ENCODE measurements at places on chromosomes 2 and 18. TPM values are rescaled to one million over a fixed set of nuclear protein-coding genes. Genes with fewer than 3 reads are reported as not detected.

- DNase-seq = peak; percentile 55
- no peak overlapping the region for H3K27ac ChIP-seq
- no peak overlapping the region for H3K4me3 ChIP-seq
- H3K27me3 ChIP-seq = no peaks in the 10 kb centered on the region
Observed at GRCh38 chr18:39604836-39605235, 2039.2 kb upstream of the CELF4 start.

DNA sequence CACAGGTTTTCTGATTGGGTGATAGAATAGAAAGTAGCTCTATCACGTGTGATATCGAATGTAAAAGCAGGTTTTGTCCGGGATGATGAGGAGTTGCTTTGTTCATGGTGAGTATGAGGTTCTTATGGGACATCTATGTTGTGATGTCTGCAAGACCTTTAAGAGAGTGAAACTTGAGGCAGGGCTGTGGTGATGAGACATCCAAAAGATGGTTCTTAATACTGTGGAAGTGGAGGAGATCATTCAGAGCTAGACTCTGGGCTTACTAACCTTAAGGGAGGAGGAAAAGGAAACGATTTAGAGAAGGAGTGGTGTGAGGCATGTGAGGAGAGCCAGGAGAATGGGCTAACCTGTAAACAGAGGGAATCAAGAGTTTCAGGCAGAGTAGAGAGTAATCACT, 92.0 kb downstream of the WDR7 start:
- H3K27me3 ChIP-seq = no peaks in the 10 kb centered on the region
- no peak overlapping the region for H3K27ac ChIP-seq
- no peak overlapping the region for H3K4me3 ChIP-seq
- H3K36me3 ChIP-seq = no peaks in the 10 kb centered on the region
- no peaks in the 10 kb centered on the region for H3K4me1 ChIP-seq
- no peak for DNase-seq

Gene IL18RAP
- total RNA-seq = not detected

- no peaks in the 10 kb centered on the region for H3K36me3 ChIP-seq
- no peak for DNase-seq
- H3K4me3 ChIP-seq = no peak overlapping the region
- no peak overlapping the region for H3K27ac ChIP-seq
- no peaks in the 10 kb centered on the region for H3K4me1 ChIP-seq
- no peaks in the 10 kb centered on the region for H3K27me3 ChIP-seq
Observed at GRCh38 chr18:28541276-28541930, 364.5 kb upstream of the CDH2 start.

GRCh38 chr18:76213991-76214390, 281.1 kb downstream of the ZNF516 start:
- H3K27me3 ChIP-seq = no peaks in the 10 kb centered on the region
- H3K4me1 ChIP-seq = peaks cover 12% of the 10 kb centered on the region
- H3K27ac ChIP-seq = no peak overlapping the region
- no peak for DNase-seq
- H3K36me3 ChIP-seq = no peaks in the 10 kb centered on the region
- no peak overlapping the region for H3K4me3 ChIP-seq

GRCh38 chr2:230749111-230749510, 36.5 kb downstream of the CAB39 start:
- DNase-seq = no peak
- no peak overlapping the region for H3K4me3 ChIP-seq
- H3K4me1 ChIP-seq = peaks cover 26% of the 10 kb centered on the region
- peaks cover 22% of the 10 kb centered on the region for H3K36me3 ChIP-seq
- no peaks in the 10 kb centered on the region for H3K27me3 ChIP-seq
- H3K27ac ChIP-seq = no peak overlapping the region

DNA sequence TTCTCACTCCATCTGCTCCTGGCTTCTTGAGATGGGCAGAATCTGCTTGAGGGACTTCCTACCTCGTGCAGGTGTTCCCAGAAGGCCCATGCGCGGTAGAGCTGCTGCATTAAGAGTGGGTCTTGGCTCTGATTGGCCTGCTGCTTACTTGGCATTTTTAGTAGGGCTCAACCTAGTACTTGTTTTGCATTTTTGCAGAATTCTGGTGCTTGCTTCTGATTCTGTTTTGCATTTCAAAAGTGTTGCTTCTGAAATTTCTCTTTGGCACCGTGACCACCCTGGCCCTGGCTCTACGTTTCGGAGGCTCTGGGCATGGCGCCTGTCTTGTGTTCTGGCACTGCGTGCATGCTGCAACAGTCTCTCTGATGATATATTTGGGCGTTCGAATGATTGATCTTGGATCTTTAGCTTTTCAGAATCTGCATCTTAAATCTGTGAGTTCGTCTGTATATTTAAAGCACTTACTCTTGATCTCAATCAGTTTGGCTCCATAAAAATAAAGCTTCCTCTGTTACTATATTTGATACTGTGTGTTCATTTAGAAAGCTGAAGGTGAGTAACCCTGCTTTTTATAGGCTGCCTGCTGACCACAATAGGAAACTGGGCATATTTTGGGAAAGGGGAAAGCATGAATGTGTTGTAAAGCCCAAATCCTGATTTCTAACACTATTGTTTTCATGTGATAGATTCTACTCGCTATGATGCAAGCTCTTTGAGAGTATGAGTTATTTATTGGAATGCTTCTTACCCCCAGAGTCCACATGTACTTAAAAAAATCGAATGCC, 22.2 kb downstream of the EFR3B start:
- no peak overlapping the region for H3K4me3 ChIP-seq
- H3K4me1 ChIP-seq = no peaks in the 10 kb centered on the region

DNA sequence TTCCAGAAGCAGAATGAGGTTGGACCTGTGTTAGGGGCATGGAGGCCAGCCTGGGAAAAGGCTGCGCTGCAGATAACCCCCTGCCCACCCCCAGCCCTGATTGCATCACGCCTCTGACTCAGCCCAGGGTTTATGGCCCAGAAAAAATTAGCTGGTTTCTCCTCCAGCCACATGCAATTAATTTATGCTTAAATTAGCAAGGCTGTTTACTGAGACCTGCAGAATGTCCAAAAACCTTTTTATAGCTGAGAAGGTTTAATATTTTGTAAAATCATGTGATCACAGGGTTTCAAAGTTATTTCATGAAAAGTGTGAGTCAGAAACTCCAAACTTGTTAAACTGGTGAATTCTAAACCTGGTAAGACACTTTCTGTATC, 123.1 kb upstream of the HDAC4 start:
- DNase-seq = no peak
- H3K27me3 ChIP-seq = peaks cover 43% of the 10 kb centered on the region
- no peak overlapping the region for H3K4me3 ChIP-seq
- no peak overlapping the region for H3K27ac ChIP-seq
- no peaks in the 10 kb centered on the region for H3K36me3 ChIP-seq

DNA sequence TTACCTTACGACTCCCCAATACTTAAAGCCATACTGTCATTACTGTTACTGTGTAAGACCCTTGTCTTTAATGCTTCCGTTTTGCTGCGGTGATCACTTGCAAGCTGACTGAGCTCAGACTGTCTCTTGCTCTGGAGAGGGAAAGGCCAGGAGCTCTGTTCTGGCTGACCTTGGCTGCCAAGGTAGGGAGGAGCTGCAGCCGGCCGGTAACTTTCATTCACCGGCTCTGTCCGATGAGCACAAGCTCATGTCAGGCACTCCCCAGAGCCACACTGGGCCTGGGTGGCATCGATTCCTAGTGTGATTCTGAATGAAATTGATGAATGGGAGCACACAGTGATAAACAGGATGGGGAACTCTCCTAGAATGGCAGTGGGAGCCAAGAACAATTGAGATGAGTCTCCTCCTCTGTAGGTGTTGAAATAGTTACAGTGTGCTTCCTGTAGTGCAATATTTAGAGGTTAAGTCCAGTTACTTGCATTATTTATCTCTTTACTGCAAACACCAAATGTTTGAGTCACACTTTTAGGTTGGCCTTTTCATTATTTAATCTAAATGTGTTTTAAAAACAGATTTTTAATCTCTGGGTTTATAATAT, 100.9 kb downstream of the ATP9B start:
- H3K36me3 ChIP-seq = peaks cover 18% of the 10 kb centered on the region
- H3K4me3 ChIP-seq = no peak overlapping the region
- DNase-seq = peak; percentile 59
- H3K4me1 ChIP-seq = peaks cover 5% of the 10 kb centered on the region
- no peak overlapping the region for H3K27ac ChIP-seq

GRCh38 chr2:64978514-64979268, 10.5 kb upstream of the SLC1A4 start:
- H3K4me1 ChIP-seq = peaks cover 32% of the 10 kb centered on the region
- no peaks in the 10 kb centered on the region for H3K36me3 ChIP-seq
- no peak overlapping the region for H3K27ac ChIP-seq

DNA sequence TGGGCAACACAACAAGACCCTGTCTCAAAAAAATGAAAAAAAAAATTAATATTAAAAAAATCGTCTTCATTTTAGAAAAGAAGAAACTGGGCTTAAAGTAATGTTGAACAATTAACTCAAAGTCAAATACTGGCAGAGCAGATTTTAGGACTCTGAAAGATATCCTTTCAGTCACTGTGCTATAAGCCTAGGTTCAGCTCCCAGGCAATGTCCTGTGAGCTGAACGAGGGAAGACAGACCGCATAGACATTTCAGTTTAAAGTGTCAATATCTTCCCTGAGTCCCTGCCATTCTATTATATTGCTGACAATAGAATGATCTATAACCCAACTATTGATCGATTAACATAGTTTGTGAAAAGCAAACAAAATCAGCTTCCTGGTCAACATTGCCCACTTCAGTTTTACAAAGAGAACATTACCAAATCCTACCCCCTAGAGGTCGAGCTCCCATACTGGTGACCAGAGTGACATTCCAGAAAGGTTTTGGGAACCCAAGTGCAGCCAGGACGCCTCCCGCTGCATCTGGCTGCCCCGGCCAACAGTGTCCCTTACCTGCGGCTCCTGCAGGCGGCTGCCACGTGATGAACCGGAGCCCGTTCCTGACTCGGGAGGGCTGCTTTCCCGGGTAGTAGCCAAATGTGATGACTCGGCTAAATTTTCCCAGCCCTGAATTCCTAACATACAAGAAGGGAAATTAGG, 639 bp downstream of the MRO start:
- DNase-seq = peak; percentile 35
- H3K27me3 ChIP-seq = no peaks in the 10 kb centered on the region
- no peaks in the 10 kb centered on the region for H3K36me3 ChIP-seq
- H3K4me1 ChIP-seq = peaks cover 10% of the 10 kb centered on the region
- no peak overlapping the region for H3K27ac ChIP-seq
- no peak overlapping the region for H3K4me3 ChIP-seq

DNA sequence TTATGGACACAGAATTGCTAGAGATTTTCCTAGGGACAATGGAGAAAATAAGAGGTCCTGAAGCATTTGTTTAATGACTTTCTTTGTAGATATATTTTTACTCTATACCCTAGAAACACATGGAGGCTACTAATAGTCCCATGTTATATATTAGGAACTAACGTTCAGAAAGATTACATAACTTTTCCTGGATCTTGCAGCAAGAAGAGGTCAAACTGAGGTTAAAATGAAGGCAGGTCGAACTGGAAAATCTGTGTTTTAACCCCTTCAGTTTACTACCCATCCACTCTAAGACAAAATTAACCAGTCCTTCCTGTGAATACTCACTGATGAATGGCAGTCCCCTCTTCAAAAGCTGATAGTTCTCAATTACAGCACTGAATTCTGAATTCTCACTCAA, 1415.8 kb upstream of the CELF4 start:
- H3K4me1 ChIP-seq = no peaks in the 10 kb centered on the region
- no peaks in the 10 kb centered on the region for H3K27me3 ChIP-seq
- H3K36me3 ChIP-seq = no peaks in the 10 kb centered on the region
- H3K27ac ChIP-seq = no peak overlapping the region

GRCh38 chr2:424306-425171, 136.6 kb upstream of the ALKAL2 start:
- no peaks in the 10 kb centered on the region for H3K27me3 ChIP-seq
- H3K36me3 ChIP-seq = no peaks in the 10 kb centered on the region
- peak overlapping the region; percentile 81 for H3K27ac ChIP-seq

Gene NFATC1
- 2.0 TPM for total RNA-seq

GRCh38 chr2:12045864-12046291, 299.4 kb downstream of the LPIN1 start:
- no peaks in the 10 kb centered on the region for H3K36me3 ChIP-seq
- no peak overlapping the region for H3K4me3 ChIP-seq
- peaks cover 23% of the 10 kb centered on the region for H3K4me1 ChIP-seq
- no peak overlapping the region for H3K27ac ChIP-seq
- DNase-seq = peak; percentile 11
- no peaks in the 10 kb centered on the region for H3K27me3 ChIP-seq

DNA sequence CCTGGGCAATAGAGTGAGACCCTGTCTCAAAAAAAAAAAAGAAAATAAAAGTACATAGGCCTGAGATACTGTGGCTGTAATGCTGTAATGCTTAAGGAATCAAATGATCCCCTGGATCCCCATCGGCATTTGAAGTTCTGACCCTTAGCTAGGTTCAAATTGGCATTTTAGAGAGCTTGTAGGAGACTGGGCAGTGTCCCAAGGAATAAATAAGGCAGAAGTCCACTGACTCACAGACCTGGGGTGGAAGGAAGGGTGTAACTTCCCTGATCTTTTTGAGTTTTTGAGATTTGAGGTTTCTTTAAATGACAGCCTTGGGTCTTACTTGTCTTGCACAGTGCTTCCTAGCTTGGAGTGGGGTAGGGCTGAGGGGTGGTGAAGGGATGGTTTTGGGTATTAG, 553.7 kb downstream of the SLC4A3 start:
- no peaks in the 10 kb centered on the region for H3K27me3 ChIP-seq
- DNase-seq = no peak
- peaks cover 6% of the 10 kb centered on the region for H3K4me1 ChIP-seq
- H3K4me3 ChIP-seq = no peak overlapping the region
- peak overlapping the region; percentile 51 for H3K27ac ChIP-seq

DNA sequence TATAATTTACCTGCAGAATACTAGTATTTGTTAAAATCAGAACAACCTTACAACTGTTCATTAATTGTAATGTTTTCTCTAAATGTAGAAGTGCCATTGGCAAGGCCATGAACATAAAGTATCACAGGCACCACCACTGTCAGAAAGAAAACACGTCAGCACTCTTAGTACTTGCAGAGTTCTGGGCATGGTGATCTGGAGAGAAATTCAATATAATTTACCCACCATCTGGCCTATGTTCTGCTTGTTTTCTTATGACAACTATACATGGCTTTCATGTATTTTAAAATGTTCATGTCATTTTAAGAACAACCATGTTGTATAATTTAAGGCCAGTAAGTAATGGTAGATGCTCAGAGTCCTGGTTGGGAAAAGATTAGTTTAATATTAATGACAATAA, 114.2 kb upstream of the SULT1C3 start:
- no peak for DNase-seq
- no peak overlapping the region for H3K4me3 ChIP-seq
- H3K36me3 ChIP-seq = no peaks in the 10 kb centered on the region
- peaks cover 39% of the 10 kb centered on the region for H3K27me3 ChIP-seq
- no peaks in the 10 kb centered on the region for H3K4me1 ChIP-seq

GRCh38 chr2:238573065-238573778, 146.5 kb downstream of the ASB1 start:
- no peak overlapping the region for H3K4me3 ChIP-seq
- H3K36me3 ChIP-seq = no peaks in the 10 kb centered on the region
- H3K27ac ChIP-seq = no peak overlapping the region
- peak; percentile 21 for DNase-seq
- no peaks in the 10 kb centered on the region for H3K4me1 ChIP-seq
- H3K27me3 ChIP-seq = no peaks in the 10 kb centered on the region

GRCh38 chr2:25832897-25833296, 45.4 kb downstream of the ASXL2 start:
- no peak overlapping the region for H3K27ac ChIP-seq
- H3K4me3 ChIP-seq = no peak overlapping the region
- no peaks in the 10 kb centered on the region for H3K27me3 ChIP-seq
- peaks cover 6% of the 10 kb centered on the region for H3K4me1 ChIP-seq
- DNase-seq = no peak

- H3K36me3 ChIP-seq = no peaks in the 10 kb centered on the region
- DNase-seq = no peak
- H3K27ac ChIP-seq = no peak overlapping the region
Observed at GRCh38 chr2:216888081-216888480, 28.2 kb upstream of the TNP1 start.

All from MCF 10A (cell line).